ENCODE measurements at places on chromosomes 13 and 19. TPM values are rescaled to one million over a fixed set of nuclear protein-coding genes. Genes with fewer than 3 reads are reported as not detected.

DNA sequence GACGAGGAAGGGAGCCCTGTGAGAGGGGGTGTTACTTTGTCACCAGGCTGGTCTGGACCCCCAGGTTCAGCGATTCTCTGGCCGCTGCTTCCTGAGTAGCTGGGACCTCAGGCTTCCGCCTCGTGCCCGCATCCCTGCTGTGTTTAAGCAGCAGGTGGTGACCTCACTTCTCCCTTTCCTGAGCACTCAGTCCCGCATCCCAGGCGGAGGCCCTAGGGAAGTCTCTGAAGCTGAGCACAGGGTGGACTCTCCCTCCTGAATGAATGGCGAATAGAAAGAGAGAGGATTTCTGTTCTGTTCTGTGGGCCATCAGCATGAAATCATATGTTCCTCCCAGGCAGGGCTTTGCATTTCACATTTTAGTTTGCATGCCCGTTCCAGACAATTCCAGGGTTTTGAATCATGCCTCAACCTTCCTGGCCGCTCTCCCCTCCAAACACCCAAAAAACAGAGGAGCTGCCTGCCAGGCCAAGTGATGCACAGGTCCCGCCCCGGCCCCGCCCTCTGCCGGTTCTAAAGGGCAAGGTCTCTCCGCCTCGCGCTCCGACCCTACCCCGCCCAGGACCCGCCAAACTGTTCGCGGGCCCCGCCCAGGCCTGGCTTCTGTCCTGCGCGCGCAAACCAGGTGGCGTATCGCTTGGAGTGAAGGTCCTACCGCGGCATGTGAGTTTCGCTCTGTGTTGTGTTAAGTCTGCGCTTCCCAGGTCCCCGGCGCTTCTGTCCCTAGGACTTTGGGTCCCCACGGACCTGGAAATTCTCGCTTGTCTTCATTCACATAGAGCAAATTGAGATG is 35.1 kb upstream of the ZNF808 start:
- DNase-seq, result no peak

Gene EBI3
- 1.5 TPM for total RNA-seq

DNA sequence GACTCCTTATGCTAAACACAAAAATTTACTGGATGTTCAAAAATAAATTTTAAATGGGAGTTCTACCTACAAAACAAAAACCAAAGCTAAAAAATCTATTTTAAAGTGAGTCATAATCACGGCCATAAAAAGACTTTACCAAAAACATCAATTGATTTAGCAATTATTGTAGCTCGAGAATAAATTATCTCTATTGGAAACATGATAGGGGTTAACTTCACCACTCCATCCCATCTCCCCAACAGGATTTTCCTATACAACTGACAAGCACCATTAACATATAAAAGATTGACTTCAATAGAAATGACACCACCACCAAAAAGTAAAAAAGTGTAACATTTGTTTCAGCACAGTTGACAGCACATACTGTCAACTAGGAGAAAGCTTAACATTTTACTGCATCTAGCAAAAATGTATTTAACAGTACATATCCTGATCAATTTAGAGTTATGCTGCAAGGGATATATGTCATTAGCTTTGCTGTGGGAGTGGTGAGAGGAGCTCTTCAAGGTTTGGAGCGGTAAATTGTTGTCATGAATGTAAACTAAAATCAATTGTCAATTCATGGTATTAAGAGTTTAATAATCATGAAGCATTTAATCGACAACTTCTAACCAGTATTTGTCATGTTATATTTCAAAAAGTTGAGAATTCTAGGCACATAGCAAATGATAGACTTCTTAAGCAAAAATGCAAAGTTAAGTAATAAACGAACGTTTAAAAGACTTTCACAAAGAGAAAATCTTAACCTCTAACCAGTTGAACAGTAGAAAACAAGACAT is 3.8 kb downstream of the UBL3 start:
- DNase-seq, result no peak

Gene TPTE2
- total RNA-seq, result 0.43 TPM

DNA sequence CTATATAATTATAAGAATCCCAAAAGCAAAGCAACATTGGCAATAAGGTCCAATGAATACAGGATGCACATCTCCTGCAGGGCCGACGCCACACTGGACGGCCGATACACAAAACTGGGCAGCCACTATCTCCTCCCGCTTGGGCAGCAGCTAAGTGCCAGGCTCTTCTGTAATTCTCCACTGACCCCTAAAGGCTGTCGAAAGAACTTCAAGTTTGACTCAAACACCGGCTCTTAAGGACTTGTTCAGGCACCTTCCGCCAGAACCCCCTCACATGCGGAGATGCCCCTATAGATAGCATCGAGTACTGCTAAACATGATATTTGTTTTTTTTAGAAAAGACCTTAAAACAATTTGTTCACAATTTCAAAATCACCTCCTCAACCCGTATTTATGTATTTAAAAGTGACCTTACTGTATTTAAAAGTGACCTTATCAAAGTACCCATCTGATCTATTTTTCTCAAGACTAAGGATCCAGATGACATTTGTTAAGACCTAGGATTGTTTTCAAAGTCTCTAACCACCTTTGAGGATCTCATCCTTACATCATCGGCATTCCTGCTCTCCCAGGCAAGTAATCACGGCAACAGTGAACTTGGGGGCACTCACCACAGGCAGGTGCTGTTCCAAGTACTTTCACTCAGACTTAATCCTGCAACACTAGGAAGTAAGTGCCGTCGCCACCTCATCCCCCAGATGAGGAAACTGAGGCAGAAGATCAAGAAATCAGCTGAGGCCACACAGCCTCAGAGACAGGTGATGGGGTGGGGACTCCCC is 77.8 kb downstream of the TUBGCP3 start:
- no peak for DNase-seq

DNA sequence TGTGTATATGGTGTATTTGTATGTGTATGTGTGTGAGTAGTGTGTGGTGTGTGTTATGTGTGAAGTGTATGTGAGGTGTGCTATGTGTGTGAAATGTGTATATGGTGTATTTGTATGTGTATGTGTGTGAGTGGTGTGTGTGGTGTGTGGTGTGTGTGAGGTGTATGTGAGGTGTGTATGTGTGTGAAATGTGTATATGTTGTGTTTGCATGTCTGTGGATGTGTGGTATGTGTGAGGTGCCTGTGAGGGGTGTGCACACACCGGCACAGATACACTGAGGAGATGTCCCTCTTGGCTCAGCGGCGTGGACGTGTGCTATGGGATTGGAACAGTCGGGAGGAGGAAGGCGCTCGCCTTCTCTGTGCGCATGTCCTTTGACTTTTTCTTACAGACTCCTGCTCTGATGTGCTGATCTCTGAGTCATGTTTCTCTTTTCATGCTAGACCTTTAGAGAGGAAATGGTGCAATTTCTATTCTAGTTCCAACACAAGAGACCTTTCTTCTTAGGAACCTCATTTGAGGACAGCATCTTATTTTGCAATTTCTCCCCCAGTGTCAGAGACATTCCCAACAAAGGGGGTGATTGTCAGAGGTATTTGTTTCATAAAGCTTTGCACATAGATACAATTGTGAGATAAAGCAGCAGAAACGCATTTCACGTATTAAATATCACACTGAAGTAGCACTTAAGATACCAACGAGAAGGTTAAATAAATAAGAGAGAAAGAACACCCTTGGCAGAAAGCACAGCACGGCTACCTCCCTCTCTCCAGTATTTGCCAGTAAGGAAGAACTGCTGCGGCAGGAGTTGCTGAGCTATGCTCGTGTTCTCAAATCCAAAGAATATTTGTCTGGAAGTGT is 11.3 kb upstream of the TNFRSF19 start:
- DNase-seq, result peak; percentile 62

DNA sequence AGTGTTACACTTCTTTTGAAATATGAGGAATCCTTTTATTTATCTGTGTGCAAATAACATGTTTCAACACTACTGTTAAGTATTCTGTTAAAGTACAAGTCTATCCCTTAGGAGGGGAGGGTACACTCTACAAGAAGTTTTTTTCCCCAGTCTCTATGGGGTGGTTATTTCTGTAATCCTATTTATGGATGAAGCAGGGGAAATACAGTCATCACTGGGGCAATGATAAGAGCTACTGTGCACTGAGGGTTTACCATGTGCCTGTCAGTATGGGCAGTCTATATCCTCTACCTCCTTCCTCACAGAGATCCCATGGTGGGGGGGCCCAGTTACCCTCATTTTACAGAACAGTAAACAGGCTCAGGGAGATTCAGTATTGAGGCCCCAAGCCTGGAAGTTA is 16.6 kb upstream of the TRIM13 start:
- no peak for DNase-seq

DNA sequence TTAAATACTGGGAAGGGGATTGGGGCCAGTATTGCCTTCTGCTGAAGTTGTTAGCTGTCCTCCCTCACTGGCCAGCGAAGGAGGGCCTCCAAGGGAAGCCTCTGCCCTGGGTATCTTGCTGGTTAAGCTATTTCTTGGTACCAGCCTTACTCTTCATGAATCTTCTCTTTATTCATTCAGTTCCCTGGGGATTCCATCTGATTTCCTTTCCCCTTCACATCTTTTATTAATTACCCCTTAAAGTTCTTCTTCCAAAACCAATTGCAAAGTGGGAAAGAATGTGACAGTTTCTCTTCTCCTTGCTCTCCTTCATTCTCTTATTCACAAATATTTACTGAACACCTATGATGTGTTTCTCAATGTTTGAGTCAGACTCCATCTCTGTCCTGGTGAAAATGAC is 36.7 kb upstream of the STK24 start:
- no peak for DNase-seq

- DNase-seq, result no peak
Observed at GRCh38 chr13:77029436-77029835, 2.5 kb upstream of the FBXL3 start.

- DNase-seq, result no peak
Observed at GRCh38 chr19:13366529-13367143, 139.6 kb downstream of the CACNA1A start.

GRCh38 chr19:33386361-33386858 is 12.9 kb downstream of the CEBPG start:
- DNase-seq, result no peak

GRCh38 chr19:13981988-13982501 is 24.1 kb downstream of the RFX1 start:
- no peak for DNase-seq

Gene PEAK3
- total RNA-seq, result 0.40 TPM

DNA sequence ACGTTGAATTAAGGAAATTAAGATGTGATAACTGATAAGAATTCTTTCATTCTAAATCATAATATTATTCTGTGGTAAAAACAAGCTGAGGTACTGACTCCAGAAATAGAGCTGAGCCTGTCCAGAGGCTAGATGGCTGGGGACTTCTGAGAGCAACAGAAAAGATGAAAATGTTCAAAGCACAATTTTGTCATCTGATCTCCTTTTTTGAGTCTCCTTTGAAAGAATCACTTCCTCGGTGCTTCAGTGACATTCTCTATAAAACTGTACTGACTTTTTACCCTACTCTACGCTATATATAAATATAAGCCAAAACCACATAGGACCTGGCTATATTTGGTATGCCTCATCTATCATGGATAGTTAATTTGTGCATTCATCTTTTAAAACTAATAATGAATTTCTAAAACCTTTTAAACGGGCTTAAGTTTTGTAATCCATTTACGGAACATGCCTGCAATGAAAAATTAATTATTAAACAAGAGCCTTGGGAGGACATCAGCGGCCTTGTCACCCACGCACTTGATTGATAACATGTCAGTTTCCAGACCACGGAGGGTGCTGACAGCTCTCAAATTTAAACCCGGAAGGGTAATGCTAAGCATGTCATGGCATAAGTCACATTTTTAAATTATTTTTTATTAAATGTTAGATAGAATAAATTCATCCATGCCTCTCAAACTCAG is 235.5 kb downstream of the PCDH9 start:
- DNase-seq, result no peak

DNA sequence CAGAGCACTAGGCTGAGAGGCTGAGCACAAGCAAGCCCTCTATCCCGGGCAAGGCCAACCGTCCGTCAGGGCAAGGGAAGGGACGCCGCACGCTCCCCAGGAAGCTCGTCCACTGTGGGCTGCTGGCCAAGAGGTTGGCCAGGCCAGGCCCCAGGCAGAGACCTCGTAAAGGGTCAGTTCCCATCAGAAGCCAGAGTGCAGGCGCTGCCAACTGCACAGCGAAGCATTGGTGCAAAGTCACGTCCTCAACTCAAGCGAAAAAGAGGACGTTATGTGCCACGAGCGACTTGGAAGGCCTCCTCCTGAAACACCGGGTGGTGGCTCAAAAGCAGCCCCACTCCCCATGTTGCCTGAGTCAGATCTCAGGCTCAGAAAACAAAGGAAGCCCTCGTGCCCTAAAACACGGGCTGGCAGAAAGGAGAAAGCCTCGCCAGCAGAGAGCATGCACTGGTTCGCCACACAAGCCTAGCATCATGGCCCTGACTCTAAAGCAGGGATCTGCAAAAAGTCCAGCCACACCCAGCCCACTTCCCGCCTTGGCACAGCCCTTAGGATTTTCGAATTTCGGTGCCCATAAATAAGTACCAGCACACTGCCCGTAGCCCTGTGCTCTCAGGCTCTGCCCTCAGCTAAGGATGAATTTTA is 4.7 kb downstream of the AKAP8 start:
- DNase-seq, result peak; percentile 46

Gene ZFP82
- 5.4 TPM for total RNA-seq

GRCh38 chr19:29574510-29574909 is 31.6 kb upstream of the POP4 start:
- no peak for DNase-seq

GRCh38 chr13:97468331-97468730 is 34.4 kb downstream of the RAP2A start:
- no peak for DNase-seq

Gene ELAVL1
- total RNA-seq, result 71.7 TPM

DNA sequence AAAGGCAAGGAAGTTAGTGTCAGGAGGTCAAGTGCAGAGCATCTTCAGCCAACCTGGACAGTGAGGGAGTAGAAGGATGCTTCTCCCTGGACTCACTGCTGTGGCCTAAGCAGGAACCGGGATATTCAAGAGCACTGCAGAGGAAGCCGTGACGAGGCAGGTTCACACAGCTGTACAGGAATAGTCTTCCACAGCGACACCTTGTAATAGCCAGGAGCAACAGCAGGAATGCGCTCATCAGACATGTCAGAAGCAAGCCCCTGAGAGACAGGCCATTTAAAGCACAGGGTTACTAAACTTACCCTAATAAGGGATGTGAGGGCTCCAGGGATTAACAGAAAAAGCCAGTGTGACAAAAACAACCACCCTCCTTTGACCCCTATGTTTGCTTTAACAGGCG is 3.5 kb upstream of the MED26 start:
- DNase-seq, result no peak

Gene IPO5
- total RNA-seq, result 147 TPM

DNA sequence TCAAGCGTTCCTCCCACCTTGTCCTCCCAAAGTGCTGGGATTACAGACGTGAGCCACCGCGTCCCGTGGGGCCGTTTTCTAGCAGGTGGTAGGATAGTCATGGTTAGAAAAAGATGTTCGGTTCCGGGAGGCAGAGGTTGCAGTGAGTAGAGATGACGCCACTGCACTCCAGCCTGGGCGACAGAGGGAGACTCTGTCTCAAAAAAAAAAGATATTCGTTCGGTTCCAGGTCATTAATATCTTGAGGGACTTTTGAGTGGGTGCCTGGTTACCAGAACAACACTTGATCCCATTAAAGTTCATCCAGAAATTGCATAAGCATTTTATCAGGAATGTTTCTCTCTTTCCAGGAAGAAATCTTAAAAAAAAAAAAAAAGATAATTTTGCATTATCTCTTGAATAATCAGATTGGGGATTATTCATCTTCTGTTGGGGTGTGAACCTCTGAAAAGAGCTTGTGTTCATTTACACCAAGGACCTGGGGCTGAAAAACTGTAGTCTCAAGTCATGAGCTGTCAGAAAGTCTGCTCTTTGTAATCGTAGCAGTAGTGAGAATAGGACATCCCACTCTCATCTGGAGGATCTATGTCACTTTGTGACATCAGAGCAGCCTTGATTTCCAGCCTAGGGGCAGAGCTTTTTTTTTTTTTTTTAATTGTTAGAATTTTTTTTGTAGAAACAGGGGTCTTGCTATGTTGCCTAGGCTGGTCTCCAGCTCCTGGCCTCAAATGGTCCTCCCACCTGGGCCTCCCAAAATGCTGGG is 1.0 kb upstream of the ETHE1 start:
- peak; percentile 50 for DNase-seq

Measured in uterus (tissue), 4 donors.